ENCODE measurements at places on chromosomes 5 and 9.

GRCh38 chr9:14542071-14542470, 151.2 kb downstream of the ZDHHC21 start:
- DNase-seq: no peak

- DNase-seq: no peak
Observed at GRCh38 chr5:177355868-177356168, 1.9 kb upstream of the RGS14 start.

GRCh38 chr9:122122903-122123632, 30.0 kb upstream of the TTLL11 start:
- DNase-seq: no peak

- no peak for DNase-seq
Observed at GRCh38 chr5:21802869-21803490, 1050.2 kb downstream of the CDH12 start.

DNA sequence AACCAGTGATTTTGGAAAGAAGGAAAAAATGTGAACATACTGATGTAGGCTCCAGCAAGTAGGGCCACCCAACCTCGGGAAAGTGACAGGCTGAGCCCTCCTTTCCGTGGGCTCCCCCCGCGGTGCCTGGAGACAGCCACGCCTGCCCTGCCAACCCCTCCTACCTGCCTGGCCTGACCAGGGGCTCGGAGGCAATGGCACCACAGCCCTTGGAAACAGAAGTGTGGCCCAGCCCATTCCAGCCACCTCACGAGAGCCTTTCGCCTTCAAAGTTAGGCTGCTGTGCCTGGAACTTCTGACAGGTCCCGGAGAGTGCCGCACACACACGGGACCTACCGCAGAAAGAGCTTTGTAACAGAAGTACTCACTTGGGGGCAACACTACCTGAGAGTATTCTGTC, 49.5 kb upstream of the LRRC14B start:
- no peak for DNase-seq

DNA sequence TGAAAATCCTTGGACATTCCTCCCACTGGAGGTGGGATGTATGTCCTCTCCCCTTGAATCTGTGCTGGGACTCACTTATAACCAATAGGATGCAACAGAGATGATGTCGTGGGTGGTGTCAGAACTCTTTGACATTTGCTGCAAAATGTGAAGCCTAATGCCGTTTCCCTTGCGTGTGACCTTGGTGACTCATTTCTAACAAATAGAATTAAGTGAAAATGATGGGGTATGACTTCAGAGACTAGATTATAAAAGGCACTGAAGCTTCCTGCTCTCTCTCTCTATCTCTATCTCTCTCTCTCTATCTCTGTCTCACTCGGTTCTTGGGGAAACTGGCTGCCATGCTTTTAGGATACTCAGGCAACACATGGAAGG, 126.1 kb upstream of the STC2 start:
- no peak for DNase-seq

DNA sequence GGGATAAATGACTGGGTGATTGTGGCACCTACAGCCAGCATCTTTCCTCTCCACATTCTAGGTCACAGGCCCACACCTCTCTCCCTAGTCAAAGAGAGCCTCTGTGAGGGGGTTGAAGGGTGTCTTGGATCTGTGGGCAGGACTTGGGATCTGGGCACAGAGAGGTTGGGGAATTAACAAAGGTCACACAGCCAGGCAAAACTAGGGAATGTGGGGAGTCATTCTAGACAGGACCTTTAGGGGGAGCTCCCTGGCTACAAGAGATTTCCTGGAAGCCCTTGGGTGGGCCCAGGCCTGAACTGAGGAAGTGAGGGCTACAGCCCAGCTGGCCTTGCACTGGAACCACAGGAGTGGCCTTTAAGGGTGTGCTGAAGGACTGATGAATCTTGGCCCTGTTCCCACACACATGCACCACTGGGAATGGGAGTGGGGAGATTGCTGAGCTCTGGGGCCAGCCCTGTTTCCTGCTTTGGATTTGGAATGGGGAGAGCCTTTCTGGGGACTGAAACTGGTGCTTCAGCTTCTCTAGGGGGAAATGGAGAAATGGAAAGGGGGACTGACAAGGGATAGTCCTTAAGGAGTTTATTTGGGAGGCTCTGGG, 12.4 kb upstream of the CXXC5 start:
- DNase-seq: no peak

GRCh38 chr9:113828221-113828620, 47.9 kb upstream of the ZNF618 start:
- DNase-seq: no peak

DNA sequence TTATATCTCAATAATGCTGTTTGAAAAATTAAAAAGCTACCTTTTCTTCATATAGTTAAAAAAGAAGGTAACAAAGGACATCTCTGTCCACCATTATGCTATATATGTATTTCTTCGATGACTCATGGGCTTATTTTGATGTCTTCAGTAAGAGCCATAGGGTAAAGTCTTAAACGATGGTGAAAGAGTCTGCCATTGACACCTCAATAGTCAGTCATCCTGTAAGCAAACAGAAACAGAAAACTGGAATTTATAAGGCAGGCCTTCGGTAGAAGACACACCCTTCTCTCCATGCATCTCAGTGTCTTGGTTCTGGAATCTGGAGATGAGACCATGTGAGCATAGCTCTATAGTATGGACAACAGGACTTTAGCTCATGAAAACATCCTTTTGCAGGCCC, 87.0 kb upstream of the ZNF462 start:
- DNase-seq: no peak

- DNase-seq: no peak
Observed at GRCh38 chr9:76607730-76608436, 148.9 kb downstream of the GCNT1 start.

GRCh38 chr5:9775339-9775738, 145.2 kb upstream of the TAS2R1 start:
- DNase-seq: no peak

DNA sequence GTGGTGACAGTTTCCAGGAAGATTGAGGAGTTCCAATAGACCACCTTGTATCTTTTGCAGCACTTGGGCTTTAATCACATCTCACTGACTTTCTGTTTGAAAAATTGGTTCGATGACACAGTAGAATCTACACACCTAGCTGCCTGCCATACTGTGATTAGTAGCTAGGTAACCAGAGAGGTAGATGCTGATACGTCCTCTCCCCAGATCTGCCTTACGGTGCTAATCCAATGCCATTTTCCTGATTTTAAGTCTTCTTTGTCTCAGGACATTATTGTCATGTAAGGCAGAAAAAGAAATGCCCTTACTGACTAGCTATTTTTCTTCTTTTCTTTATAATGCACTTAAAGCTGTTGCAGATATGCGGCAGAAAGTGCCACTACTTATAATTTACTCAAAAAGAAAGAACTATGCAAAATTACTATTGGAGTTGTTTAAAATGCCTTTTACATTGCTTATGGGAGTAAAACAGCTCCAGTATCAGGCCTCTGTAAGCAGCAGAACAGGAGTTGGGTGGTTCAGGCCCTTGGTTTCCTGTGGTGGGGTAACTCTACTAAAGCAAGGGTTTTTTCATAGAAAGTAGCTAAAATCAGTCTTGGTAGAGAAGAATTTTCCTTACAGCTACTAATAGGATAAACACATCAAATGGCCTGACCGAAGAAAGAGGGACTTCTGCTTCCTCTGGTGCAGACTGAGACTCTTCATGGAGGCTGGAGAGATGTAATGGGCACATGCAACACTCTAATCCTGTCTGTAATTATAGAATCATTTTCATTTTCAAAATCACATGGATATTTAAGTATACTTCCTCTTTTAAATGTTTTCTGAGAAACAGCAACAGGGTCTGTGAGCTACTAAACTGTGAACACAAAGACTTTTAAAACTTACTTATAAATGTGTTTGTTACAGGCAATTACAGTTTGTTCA, 177.2 kb downstream of the MAPKAP1 start:
- DNase-seq: no peak

DNA sequence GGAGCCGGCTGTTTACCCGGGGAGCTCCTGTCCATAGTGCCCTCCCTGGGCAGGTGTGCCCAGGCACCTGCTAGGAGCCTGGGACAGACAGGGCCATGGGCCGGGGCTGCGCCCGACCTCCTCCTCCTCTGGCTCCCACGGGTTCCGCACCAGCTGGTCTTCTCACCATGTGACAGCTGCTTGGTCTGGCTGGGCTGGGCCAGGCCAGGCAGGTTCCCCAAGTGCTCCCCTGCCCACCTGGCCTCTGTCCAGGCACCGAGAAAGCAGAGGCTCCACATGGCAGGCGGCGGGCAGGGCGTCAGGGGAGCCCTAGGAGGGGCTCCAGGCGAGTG, 60.0 kb downstream of the OLFM1 start:
- no peak for DNase-seq

DNA sequence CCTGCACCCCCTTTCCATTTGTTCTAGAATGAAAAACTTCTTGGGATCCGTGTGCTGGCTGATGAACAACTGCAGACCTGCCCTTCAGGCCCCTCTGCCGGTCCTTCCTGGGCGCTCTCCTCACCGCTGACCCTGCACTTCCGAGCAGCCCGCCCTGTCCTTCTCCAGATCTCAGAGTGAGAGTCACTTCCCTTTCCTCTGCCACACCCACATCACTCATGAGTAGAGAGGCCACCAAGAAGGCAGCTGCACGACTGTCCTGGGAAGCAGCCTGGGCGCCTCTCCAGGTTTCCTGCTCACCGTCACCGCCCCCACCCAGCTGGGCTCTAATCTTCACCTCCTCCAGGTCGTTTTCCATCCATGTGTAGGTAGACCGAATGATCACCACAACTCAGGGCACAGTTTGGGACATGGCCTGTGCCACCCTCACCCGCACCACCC, 35.0 kb upstream of the NSMF start:
- no peak for DNase-seq

- no peak for DNase-seq
Observed at GRCh38 chr5:52987711-52988331, 1.3 kb upstream of the ITGA2 start.

DNA sequence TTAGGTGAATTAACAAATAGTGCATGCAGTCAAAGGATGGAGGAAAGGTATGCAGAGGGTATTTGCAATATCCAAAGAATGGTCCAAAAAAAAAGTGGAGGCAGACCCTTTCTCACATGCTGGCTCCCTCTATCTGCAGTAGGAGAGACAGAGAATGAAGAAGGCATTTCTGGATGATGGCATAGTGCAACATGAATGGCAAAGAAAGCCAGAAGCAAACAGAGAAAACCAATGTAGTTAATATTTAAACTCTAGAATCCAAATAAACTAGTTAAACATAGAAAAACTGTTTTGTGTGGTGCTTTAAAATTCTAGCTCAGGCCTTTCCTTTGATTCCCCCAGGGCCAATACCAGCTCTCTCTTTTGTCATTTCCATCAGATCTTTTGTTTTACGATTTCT, 403.1 kb upstream of the WWC1 start:
- no peak for DNase-seq

DNA sequence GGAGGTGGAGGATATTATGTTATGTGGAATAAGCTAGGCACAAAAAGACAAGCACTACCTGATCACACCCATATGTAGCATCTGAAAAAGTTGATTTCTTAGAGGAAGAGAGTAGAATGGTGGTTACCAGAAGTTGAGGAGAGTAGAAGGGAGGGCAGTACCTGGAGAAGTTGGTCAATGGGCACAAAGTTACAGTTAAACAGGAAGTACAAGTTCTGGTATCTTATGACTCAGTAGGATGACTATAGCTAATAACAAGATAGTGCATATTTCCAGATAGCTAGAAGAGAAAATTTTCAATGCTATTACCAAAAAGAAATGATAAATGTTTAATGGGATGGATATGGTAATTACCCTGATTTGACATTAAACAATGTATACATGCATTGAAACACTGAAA, 686.7 kb downstream of the ISL1 start:
- no peak for DNase-seq

DNA sequence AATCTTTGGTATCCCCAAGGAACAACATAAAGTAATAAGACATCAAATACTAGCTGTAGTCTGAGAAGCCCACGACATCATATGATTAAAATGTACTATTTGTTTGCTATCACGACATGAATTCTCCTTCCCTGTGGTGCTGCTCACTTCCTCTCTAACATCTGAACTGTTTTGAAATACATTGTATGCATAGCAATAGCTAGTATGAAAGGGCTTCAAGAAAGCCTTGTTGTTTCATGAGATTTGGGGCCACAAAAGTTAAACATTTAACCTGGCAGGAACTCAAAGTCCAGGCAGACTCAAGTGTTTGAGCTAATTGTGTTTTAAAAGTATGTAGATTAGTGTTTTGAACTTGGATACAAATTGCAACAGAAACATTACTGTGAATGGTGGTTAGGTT, 237.4 kb upstream of the PTGER4 start:
- no peak for DNase-seq

GRCh38 chr9:133948561-133949485, 43.3 kb downstream of the VAV2 start:
- no peak for DNase-seq

DNA sequence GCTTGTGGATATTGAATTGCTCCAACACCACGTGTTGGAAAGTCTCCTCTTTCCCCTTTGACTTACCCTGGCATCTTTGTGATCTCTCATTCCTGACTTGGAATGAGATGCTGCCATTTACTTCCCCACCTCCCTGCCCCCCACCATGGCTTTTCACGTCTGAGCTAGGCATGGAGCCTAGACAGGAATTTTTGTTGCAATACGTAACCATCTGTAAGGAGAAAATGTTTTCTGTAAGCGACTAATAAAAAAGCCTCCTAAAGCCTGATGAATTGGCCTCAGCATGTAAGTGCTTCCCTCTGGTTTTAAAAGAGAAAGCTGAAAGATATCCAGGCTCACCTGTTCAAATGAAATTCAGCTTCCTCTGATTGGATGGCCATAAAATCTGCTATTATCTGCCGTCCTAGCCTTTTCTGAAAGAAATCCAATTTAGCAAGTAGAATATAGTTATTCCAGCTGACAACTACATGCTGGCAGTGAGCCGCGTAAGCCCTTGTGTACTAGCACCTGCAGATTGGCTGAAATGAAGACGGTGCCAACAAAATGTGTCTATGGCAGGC, 200.1 kb downstream of the NSG2 start:
- DNase-seq: no peak

- no peak for DNase-seq
Observed at GRCh38 chr5:142098931-142099330, 9.6 kb upstream of the NDFIP1 start.

DNA sequence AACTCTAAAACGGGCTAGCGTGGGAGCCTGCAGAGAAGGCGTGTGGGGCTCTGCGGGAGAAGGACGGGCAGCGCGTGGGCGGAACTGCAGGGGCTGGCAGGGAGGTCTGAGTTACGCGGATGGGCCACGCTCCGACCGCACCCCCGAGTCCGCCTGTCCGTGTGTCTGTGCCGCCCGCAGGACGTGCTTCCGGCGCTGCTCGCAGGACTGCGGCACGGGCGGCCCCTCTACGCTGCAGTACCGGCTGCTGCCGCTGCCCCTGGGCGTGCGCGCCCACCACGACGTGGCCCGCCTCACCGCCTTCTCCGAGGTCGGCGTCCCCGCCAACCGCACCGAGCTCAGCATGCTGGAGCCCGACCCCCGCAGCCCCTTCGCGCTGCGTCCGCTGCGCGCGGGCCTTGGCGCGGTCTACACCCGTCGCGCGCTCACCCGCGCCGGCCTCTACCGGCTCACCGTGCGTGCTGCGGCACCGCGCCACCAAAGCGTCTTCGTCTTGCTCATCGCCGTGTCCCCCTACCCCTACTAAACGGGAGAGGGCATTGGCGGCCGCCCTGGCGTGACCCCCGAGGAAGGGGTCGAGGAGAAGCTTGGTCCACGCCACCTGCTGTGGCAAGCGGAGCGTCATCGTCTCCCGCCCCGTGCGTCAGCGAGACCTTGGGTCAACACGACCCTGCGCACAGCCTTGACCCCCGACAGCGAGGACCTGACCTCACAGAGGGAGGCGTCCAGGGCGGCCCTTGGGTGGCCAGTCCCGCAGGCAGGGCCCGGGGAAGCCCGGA, 11.4 kb upstream of the ASS1 start:
- no peak for DNase-seq
